IPS DF 6.9 (cell line): ENCODE measurements at places on chromosomes 1 and 21.

- no peaks in the 10 kb centered on the region for H3K27me3 ChIP-seq
- H3K36me3 ChIP-seq = no peaks in the 10 kb centered on the region; the same call in 1 of the 2 replicates
- H3K27ac ChIP-seq = no peak overlapping the region
Observed at GRCh38 chr1:193213998-193214397, 27.6 kb upstream of the B3GALT2 start.

GRCh38 chr21:43924421-43925095 lies 59.5 kb downstream of the AGPAT3 start:
- H3K4me3 ChIP-seq = no peak overlapping the region
- DNase-seq = no peak
- H3K4me1 ChIP-seq = peaks cover 5% of the 10 kb centered on the region
- H3K36me3 ChIP-seq = no peaks in the 10 kb centered on the region

DNA sequence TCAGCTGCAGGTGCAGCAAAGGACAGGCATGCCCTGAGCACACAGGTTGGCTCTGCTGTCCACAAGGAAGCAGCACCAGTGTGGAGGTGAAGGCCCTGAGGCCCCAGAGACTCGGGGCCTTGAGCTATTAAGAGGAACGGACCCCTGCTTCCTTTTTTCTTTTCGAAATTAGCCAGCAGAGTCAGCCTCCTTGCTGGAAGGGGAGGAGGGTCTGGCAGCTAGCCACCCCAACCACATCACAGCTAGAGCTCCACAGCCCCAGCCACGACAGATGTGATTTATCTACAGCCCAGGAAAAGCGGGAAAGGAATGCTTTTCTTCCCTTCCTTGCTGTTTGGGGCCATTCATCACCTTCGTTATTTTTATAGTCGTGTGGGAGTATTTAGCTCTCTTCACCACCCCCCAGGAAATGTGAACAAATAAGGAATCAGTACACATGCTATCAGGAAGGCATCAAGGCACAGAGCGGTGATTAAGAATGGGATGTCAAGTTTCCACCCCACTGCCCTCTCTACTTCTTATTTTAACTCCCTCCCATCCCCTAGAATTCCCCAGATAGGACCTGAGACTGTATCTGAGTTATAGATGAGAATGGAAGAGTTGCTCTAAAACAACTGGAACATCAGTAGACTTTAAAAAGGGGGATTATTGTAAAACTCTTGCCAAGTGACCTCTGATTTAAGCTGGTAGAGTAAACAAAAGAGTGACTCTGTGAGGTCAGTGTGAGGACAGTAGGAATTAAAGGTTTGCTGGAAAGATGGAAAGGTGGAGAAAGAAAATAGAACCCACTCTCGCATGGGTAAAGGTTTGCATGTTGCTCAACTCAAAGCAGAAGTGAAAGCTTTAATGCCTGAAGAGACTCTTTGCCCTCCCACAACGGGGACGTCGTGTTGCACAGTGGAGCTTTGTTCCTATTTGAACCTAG lies 224.7 kb upstream of the GJB5 start:
- H3K4me1 ChIP-seq = no peaks in the 10 kb centered on the region
- no peaks in the 10 kb centered on the region for H3K27me3 ChIP-seq
- no peak for DNase-seq
- H3K36me3 ChIP-seq = no peaks in the 10 kb centered on the region

DNA sequence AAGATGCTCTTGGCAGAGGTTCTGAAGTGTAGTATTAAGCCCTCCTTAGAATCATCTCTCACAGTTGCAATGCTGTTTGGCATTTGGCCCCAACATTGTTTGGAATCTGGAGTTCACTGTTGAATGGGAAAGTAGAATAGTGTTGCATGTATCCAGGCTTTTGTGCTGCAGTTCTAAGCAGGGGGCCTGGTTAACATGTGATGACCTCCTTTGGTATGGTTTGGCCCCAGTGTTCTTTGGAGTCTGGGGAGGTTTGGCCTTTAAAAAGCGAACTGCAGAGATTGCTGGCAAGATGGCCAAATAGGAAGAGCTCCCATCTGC lies 61.8 kb upstream of the PLD5 start:
- DNase-seq = no peak
- H3K4me3 ChIP-seq = no peak overlapping the region
- H3K27me3 ChIP-seq = no peaks in the 10 kb centered on the region; the same call in 1 of the 2 replicates
- no peak overlapping the region for H3K27ac ChIP-seq

DNA sequence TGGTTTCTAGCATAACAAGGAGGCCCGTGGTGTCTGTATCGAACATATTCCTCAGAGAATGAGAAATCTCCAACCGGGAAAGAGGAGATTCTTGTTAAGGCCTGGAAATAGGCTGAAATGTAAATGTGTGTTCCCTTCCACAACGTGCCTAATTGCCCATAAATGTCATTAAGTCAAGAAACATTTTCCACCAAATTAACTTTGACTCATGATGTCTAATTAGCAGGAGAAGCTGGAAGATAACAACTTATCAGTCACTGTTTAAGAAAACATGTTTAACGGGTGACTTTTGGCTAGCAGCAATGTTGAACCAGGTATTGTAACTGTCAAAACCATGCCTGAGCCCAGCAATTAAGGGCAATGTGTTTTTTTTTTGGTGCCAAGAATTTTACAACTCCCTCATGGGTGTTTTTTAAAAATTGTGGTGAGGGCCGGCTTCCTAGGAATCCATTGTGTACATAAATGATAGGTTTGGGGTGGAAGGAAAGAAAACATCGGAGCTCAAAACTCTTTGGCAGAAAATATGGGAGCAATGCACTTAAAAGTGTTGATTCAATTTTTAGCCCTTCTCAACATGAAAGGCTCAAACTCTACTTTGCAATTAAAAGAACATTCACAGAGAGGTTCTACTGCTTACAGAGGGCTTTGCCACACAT lies 67.0 kb downstream of the OLIG1 start:
- H3K27ac ChIP-seq = no peak overlapping the region
- H3K27me3 ChIP-seq = no peaks in the 10 kb centered on the region
- DNase-seq = no peak
- no peak overlapping the region for H3K4me3 ChIP-seq

DNA sequence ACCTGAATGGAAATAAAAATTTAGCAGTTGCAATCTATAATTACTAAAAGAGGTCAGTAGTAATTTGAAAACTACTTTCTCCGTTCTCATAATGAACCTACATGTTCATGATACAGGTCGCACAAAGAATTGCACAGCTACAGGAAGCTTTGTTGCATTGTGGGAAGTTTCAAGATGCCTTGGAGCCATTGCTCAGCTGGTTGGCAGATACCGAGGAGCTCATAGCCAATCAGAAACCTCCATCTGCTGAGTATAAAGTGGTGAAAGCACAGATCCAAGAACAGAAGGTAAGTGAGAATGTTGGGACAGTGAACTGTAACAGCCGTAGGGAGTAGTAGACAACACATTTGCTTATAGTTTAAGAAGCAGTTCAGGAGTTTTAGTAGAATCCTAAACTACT lies 68.8 kb upstream of the BMP8A start:
- H3K27me3 ChIP-seq = no peaks in the 10 kb centered on the region
- no peaks in the 10 kb centered on the region for H3K4me1 ChIP-seq

DNA sequence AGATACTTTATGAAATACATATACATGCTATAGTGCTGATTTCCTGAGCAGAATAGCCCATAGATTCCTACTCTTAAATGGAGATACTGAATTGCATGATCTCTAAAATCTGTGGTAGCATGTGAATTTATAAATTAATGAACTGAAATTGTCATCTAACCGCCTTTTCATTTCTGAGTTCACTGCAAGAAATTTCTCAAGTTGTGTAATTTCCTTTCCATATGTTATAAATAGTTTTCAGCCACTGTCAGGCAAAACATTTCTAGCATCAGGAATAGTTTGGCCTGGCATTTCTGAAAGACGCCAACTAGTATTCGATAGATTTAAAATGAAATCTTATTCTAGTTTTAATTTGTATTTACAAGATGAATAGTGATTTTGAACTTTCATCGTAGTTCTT lies 310.1 kb downstream of the USH2A start:
- no peak overlapping the region for H3K4me3 ChIP-seq
- DNase-seq = no peak
- H3K36me3 ChIP-seq = no peaks in the 10 kb centered on the region
- H3K4me1 ChIP-seq = no peaks in the 10 kb centered on the region
- H3K27ac ChIP-seq = no peak overlapping the region

- no peaks in the 10 kb centered on the region for H3K36me3 ChIP-seq
- no peak overlapping the region for H3K4me3 ChIP-seq
- H3K27me3 ChIP-seq = no peaks in the 10 kb centered on the region
- DNase-seq = no peak
- no peaks in the 10 kb centered on the region for H3K4me1 ChIP-seq
Observed at GRCh38 chr21:39452207-39452969, 618 bp downstream of the SH3BGR start.

- no peak overlapping the region for H3K4me3 ChIP-seq
- H3K27ac ChIP-seq = no peak overlapping the region
- H3K4me1 ChIP-seq = peaks cover 4% of the 10 kb centered on the region; the same call in 1 of the 2 replicates
- H3K36me3 ChIP-seq = no peaks in the 10 kb centered on the region
- no peaks in the 10 kb centered on the region for H3K27me3 ChIP-seq
Observed at GRCh38 chr1:116375887-116376728, 3.1 kb downstream of the ATP1A1 start.

- no peak overlapping the region for H3K27ac ChIP-seq
- no peaks in the 10 kb centered on the region for H3K4me1 ChIP-seq
- DNase-seq = no peak
- no peaks in the 10 kb centered on the region for H3K36me3 ChIP-seq
- no peak overlapping the region for H3K4me3 ChIP-seq
- H3K27me3 ChIP-seq = no peaks in the 10 kb centered on the region
Observed at GRCh38 chr1:218281285-218281684, 3.8 kb upstream of the RRP15 start.

DNA sequence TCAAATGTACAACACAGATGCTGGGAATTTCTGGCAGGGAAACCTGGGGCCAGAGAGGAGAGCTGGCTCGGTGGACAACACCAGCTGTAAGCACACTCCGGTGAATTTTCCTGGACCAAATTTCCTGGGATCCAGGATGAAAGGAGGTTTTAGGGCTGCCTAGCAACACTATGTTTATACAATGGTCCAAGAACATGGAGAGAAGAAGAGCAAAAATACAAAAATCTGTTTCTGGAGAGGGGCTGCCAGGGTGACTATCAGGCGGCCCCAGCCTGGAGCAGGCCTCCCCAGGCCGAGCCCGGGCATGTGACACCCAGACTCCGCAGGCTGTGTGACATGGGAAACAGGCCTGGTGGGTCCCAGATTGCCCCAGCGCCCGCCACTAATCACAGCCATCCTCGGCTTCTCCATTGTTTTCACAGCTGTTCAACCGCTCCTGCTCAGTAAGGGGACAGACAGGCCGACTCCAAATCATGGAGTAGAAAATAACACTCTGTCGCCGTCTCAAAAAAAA lies 336.0 kb upstream of the NFIA start:
- H3K4me3 ChIP-seq = no peak overlapping the region
- H3K36me3 ChIP-seq = no peaks in the 10 kb centered on the region
- no peak for DNase-seq
- H3K27me3 ChIP-seq = no peaks in the 10 kb centered on the region
- no peak overlapping the region for H3K27ac ChIP-seq

DNA sequence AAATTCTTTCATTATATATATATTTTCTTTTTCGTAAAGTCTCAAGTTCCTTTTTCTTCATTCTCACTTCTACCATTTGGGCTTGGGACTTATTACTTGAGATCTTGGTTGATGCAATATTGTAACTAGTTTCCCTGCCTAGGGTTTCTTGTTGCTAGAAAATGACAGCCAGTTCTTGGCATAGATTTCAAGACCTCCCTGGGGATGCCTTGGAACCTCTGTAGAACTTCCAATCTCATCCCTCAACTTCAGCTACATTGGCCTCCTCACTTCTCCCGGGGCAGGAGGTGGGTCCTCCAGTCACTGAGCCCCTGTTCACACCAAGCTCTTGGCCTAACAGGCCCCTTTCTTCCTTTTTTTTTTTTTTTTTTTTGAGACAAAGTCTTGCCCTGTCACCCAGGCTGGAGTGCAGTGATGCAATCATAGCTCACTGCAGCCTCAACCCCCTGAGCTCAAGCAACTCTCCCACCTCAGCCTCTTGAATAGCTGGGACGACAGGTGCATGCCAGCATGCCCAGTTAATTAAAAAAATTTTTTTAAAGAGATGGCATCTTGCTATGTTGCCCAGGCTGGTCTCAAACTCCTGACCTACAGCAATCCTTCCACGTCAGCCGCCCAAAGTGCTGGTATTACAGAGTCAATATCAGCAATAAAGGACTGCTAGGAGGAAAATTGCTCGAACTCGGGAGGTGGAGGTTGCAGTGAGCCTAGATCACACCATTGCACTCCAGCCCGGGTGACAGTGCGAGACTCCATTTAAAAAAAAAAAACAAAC lies 33.1 kb downstream of the MAP3K7CL start:
- no peaks in the 10 kb centered on the region for H3K27me3 ChIP-seq
- H3K4me1 ChIP-seq = no peaks in the 10 kb centered on the region
- DNase-seq = no peak

DNA sequence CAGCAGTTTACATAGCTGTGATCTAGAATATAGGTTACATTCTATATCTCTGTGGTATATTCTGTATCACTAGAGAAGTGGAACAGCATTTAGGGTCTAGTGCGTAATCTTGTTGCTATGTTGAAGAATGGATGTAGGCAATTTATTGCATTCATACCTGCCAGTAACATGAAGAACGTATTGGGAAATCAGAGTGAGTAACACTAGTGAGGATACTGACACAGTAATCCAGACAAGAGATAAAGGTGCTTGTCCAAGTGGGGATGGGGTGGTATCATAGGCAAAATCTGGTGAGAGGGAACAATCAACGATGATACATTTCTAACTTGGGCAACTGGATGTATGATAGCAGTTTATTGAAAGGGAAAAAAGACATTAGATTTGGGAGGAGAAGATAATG lies 9.8 kb downstream of the PPP2R5A start:
- no peak overlapping the region for H3K4me3 ChIP-seq
- no peaks in the 10 kb centered on the region for H3K36me3 ChIP-seq
- DNase-seq = no peak
- H3K4me1 ChIP-seq = no peaks in the 10 kb centered on the region
- no peaks in the 10 kb centered on the region for H3K27me3 ChIP-seq

GRCh38 chr1:10583641-10584040 lies 108.9 kb downstream of the PEX14 start:
- DNase-seq = no peak
- H3K4me1 ChIP-seq = no peaks in the 10 kb centered on the region; the same call in 1 of the 2 replicates
- H3K27me3 ChIP-seq = no peaks in the 10 kb centered on the region
- no peak overlapping the region for H3K4me3 ChIP-seq
- H3K27ac ChIP-seq = no peak overlapping the region

DNA sequence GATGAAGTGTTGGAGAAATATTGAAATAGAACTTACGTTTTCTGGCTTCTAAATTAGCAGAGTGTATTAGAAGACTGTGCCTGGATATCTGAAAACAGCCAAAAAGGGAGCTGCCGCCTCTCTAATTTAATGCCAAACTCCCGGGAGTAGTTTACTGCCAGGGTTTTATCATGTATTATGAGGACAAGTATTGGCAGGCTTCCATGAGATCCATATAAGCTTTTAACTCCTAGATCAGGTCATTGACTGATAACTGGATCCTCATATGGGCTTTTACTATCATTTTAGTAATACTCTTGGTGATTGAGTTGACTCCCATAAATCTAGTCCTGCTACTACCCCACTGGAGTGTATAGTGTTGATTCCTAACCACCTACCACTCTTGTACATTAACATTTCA lies 178.4 kb upstream of the CXADR start:
- H3K27me3 ChIP-seq = no peaks in the 10 kb centered on the region
- no peaks in the 10 kb centered on the region for H3K36me3 ChIP-seq
- no peak overlapping the region for H3K27ac ChIP-seq
- DNase-seq = no peak
- H3K4me3 ChIP-seq = no peak overlapping the region
